ENCODE measurements at places on chromosomes 6 and 20. TPM values are rescaled to one million over a fixed set of nuclear protein-coding genes. Genes with fewer than 3 reads are reported as not detected.

The KCNQ5 gene
- 6.7 TPM for total RNA-seq

The SLX4IP gene
- total RNA-seq, result 5.9 TPM

The MUC22 gene
- not detected for total RNA-seq

The BHLHE23 gene
- total RNA-seq, result not detected

The AK9 gene
- total RNA-seq, result 8.5 TPM

The GLP1R gene
- total RNA-seq, result not detected

The EPPIN gene
- total RNA-seq, result not detected

The BPIFB4 gene
- total RNA-seq, result not detected

The HLA-DPA1 gene
- 2.8 TPM for total RNA-seq

The SNAP25 gene
- total RNA-seq, result 0.40 TPM

The PI16 gene
- total RNA-seq, result under 0.01 TPM

The GJA10 gene
- total RNA-seq, result not detected

The POU5F1 gene
- total RNA-seq, result 0.13 TPM

The ABCC10 gene
- total RNA-seq, result 20.3 TPM

The GPR6 gene
- not detected for total RNA-seq

The ADGRF1 gene
- not detected for total RNA-seq

The RAB22A gene
- 17.9 TPM for total RNA-seq

The ELOVL4 gene
- 2.8 TPM for total RNA-seq

The C2 gene
- 2.8 TPM for total RNA-seq

The HLA-DQB2 gene
- total RNA-seq, result not detected

The TM9SF4 gene
- 24.3 TPM for total RNA-seq

The TGM3 gene
- total RNA-seq, result not detected

The SLC44A4 gene
- 0.13 TPM for total RNA-seq

All from aortic smooth muscle cell (primary cell).